ENCODE measurements at places on chromosomes 12 and 14.

GRCh38 chr12:14601692-14602478 is 34.2 kb upstream of the PLBD1 start:
- peak; percentile 64 for DNase-seq

- no peak for DNase-seq
These were observed 15.4 kb downstream of the SLC6A13 start for GRCh38 chr12:247271-247670.

DNA sequence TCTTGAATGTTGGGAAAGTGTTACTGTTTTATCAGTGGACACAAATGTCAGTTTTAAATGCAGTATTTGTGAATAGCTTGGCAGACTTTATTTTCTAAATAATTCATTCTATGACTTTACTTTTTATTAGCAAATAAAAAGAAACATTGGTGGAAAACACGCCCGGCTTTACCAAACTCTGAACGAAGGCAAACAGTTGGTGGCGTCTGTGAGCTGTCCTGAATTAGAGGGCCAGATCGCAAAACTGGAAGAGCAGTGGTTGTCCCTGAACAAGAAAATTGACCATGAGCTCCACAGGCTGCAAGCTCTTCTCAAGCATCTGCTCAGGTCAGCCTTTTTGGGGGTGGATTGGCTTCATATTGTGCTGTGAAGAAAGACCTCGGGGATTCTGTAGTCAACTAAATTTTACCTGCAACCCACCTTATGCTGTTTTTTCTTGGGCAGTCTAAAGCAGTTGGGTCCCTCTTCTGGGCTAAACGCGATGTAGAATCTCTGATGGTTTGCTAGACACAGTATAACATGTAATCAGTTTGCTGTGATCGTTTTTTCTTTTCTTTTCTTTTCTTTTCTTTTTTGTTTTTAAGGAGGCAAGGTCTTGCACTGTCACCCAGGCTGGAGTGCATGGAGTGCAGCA is 156.4 kb downstream of the ESR2 start:
- DNase-seq: no peak

DNA sequence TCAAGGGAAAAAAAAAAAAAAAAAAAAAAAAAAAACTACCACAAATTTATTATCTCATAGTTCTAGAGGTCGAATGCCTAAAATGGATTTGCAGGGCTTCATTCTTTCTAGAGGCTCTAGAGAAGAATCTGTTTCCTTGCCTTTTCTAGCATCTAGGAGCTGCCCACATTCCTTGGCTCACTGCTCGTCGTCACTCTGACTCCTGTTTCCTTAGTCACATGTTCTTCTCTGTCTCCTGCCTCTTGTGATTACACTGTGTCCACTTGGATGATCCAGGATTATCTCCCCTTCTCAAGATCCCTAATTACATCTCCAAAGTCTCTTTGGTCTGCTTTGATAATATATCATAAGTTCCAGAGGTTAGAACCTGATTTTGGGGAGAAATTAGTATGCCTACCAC is 88.7 kb downstream of the HECTD1 start:
- DNase-seq: no peak

GRCh38 chr12:120469450-120470149 is at the start of gene SRSF9:
TSS of gene SRSF9 (minus strand) at chr12:120469748. CDS start at chr12:120469609, 139 bp downstream.
- DNase-seq: peak; percentile 85

DNA sequence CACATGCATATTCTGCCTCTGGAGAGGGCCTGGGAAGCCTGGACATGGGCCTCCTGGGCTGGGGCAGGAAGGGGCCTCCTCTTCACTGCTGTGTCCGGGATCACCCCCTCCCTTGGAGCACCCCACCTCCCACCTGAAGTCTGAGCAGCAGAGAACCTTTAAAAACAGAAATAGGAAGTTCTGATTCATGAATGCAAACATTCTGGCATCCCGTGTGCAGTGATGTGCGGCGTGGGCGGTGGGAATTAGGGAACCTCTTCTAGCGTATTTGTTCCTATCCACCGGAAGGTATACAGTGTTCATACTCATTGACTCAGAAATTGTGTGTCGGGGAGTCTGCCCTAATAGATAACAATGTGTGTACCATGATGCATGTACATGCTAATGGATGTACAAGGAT is 46.2 kb downstream of the C14orf132 start:
- no peak for DNase-seq

DNA sequence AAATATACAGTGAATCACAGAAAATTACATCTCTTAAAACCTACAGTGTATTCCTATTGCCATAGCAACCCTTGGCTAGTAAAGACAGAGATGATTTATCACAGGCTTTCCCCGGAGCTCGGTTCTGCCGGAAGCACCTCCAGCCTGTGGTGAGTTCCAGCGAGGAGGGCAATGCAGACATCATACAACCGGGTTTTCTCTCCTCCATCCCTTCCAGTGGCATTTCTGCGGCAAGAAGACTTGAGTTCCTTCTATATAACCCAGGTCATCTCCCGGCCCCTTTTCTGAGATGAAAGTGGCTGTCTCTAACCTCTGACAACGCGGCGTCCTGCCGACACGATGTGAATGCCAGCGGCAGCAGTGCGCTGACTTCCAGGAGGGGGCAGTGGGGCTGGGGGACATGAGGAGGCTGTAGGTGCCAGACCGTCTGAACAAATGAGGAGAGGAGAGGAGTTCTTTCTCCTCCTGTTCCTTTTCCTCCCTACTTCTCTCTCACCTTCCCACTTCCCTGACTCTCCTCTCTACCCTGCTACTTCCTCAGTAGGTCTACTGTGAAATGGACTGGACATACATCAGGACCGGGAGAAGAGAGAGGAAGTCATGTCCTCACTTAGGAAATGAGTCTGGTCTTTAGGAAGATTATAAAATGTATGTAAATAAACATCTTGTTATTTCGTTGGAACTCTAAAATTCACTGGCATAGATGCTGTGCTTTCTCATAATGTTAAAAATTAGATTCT is 68.6 kb upstream of the MAX start:
- peak; percentile 7 for DNase-seq

DNA sequence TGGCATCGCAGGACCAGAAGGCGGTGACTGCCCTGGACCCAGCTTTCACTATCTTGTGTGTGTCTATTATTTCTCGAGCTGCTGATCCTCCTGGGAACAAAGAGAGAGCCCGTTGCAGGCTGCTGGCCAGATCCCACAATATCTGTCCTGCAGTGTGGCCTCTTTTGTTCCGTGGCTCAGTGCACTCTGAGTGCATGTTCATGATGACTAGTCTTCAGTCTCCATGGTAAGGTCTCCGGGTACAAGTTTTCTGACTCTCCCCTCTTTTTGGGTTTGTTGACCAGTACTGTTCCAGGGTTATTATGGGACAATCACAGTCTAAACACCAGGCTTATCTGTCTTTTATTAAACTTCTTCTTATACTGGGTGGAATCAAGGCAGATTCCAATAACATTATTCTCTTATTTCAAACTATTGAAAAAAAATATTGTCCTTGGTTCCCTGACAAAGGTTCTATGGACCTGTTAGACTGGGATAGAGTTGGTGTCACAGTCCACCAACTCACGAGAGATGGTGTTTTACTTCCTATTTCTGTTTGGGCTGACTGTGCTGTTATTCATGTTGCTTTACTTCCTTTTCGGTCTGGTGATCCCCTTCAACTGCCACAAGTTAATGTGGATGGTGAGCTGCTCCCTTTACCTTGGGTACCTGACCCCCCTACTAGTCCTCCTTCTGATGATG is 192.9 kb upstream of the ALG10B start:
- no peak for DNase-seq

- DNase-seq: no peak
These were observed 583 bp downstream of the FAM186B start for GRCh38 chr12:49604856-49605255.

DNA sequence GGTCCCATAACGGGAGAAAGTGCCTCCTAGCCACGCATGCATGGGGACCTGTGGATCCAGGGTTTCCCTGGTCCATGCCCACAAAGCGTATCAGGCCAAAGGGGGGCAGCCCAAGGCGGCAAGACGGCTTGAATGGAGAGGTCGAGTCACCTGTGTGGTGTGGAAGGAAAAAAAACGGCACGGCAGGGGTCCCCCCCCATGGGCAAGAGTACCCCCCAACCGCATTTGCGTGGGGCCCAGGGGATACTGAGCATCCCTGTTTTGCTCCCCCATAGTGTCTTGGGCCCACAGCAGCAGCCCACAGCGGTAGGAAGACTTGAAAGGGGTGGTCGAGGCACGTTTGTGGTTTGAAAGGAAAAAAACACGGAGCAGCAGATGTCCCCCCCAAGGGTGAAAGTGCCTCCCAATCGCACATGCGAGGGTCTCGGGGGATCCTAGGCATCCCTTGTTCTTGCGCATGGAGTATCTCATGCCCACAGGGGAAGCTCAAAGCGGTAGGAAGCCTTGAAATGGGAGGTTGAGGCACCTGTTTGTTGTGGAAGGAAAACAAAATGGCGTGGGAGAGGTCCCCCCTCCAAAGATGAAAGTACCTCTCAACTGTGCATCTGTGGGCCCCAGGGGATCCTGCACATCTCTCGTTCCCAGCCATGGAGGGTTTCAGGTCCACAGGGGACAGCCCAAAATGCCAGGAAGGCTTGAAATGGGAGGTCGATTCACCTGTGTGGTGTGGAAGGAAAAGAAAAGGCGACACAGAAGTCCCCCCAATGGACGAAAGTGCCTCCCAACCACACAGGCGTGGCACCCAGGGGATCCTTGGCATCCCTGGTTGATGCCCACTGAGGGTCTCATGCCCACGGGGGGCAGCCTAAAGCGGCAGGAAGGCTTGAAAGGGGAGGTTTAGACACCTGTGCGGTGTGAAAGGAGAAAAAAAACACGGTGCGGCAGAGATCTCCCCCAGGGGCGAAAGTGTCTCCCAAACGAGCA is 577.5 kb downstream of the ALG10 start:
- no peak for DNase-seq

GRCh38 chr14:44657696-44658388 is 150.8 kb upstream of the FSCB start:
- peak; percentile 83 for DNase-seq

DNA sequence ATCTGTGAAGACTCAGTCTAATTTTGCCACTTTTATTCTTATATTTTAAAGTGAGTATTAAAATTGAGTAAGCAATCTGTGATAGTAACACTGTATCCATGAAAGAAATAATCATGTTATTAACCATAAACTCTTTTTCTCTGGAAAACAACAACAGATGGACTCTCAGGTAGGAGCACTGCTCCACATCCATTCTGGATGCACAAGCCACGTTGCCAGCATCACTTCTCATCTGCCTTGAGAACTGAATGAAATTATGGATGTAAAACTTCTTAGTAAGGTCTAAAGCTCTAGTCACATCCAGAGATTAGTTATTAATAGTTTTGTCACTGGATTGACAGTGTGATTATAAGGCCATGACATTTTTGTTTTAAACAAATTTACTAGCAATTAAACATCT is 489.1 kb upstream of the SYT1 start:
- no peak for DNase-seq

DNA sequence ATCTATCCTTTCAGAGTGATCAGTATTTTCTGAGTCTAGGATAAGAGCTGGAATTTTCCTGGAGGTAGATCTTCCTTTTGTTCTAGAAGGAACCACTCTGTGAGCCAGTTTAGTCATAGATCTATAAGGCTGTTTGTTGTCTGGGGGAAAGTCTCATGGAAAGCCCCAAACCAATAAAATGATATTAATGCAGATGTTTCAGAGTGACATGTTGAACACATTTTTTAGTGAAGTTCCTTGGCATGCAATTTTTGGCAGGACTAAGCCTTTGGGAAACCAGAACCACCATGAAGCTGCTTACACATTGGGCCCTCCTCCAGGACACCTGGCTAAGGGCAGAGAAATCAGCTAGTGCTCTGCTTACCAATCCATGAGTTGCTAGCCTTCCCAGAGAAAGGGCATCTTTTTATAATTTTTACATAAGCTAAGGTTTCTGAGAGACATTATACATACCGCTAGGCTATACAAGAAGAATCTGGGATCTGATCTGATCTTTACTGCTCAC is 101.5 kb upstream of the PCED1B start:
- DNase-seq: no peak

DNA sequence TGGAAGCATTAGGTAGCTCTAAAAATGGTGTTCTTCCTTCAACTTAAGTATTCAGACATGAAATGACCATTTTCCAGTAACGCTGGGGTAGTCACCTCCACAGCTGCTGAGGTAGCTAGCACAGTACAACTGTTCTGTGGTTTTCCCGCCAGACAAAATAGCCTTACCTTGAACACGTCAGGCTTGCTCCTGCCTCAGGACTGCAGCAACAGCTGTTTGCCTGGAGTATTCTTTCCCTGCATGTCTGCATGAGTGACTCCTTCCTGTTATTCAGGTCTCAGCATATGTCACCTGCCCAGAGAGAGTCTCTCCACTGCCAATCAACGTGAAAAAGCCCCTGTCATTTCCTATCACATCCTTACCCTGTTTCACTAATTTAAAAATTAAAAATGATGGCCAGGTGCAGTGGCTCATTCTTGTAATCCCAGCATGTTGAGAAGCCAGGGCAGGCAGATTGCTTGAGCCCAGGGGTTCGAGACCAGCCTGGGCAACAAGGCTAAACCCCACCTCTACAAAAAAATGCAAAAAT is 37.9 kb downstream of the WDR89 start:
- no peak for DNase-seq

GRCh38 chr12:40351976-40352375 is 127.2 kb downstream of the LRRK2 start:
- DNase-seq: no peak

DNA sequence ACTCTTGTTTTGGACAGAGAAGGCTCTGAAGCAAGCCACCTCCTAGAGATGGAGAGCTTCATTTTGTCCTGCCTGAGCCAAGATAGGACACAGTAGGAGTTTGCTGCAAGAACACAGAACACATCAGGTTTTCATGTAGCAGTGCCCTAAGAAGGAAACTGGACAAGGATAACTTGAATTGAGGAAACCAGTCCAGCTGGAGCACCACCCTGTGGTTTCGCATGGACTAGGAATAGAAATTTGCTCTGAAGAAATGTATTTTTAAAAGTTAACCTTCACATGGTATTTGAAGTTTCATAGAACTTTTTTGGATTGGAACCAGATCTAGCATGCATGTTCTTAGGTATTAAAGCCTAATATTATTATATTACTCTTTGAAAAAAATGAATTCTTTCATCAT is 68.8 kb downstream of the RERG start:
- no peak for DNase-seq

DNA sequence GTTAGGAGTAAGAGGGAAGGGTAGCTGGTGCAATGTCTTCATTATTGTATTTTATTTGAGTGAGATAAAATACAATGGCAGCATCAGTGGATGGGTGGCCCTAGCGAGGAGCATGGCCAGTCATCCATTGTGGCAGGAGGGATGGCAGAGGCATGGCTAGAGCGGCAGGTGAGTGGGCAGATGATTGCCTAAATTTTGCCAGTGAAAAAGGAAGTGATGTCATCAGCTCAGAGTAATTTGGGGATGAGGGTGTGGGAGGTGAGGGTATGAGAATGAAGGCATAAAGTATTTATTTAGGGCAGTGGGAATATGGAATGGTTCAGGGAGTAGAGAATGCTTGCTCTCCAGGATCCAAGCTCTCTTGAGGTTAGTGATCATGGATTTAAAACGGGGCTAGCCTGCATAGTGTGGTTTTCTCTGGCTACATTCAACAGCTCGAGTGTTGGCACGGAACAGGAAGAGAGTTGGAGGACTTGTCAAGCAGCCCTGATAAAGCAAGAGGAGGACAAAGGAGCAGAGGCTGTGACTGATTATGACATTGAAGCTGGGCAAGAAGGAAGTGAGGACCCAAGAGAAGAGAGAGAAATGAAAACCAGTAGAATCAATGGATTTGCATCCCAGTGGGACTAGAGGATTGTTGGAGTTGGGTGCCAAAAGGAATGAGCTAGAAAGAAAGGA is 18.7 kb upstream of the SERPINA6 start:
- no peak for DNase-seq
